ENCODE measurements at places on chromosomes 12 and 14. TPM values are rescaled to one million over a fixed set of nuclear protein-coding genes. Genes with fewer than 3 reads are reported as not detected.

Gene COCH
- 0.27 TPM for polyA plus RNA-seq

Gene KRT80
- polyA plus RNA-seq = not detected

DNA sequence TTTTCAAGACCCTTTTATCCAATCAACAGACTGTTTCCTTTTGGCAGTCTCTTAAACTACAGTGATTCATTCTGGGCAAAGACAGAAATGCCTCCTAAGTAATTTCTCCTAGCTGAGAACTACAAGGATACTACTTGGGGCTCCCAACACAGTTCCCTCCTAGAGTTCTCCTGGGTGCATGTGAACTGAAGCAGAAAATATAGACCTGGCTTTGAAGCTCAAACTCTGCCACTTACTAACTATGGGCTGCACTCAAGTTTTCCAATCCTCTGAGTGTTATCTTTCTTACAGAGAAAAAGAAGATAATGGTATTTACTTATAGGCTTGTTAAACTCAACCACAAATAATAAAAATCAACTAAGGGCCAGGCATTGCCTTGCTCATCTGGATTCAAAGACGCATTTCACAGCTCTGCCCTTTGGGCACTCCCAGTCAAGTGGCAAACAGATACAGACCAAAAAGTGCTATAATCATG is 97.6 kb downstream of the EFCAB11 start:
- DNase-seq = no peak
- no peaks in the 10 kb centered on the region for H3K27me3 ChIP-seq
- H3K36me3 ChIP-seq = no peaks in the 10 kb centered on the region
- no peaks in the 10 kb centered on the region for H3K4me1 ChIP-seq
- no peak overlapping the region for H3K27ac ChIP-seq
- H3K4me3 ChIP-seq = no peak overlapping the region

GRCh38 chr14:73567951-73568885 is 795 bp upstream of the ACOT2 start:
- no peaks in the 10 kb centered on the region for H3K27me3 ChIP-seq
- H3K4me3 ChIP-seq = peak overlapping the region; percentile 63
- DNase-seq = peak; percentile 3

DNA sequence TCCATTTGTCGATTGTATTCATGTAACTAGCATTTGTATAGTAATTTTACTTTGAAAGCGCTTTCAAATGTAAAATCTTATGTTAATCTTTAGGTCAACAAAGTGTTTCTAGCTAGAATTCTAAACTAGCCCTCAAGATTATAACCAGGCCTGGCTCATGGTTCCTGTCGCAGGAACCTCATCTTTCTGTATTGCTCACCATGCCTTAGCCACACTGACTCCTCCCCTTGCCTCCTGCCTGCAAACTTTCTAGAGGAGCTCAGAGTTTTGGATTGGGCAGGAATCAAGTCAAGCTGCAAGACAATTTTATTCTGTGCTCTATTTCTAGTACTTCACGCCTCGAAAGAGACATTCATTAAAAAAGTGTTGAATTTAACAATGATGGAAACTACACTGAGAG is 99.8 kb downstream of the TGFB3 start:
- no peak for DNase-seq
- no peaks in the 10 kb centered on the region for H3K4me1 ChIP-seq
- no peaks in the 10 kb centered on the region for H3K27me3 ChIP-seq
- no peak overlapping the region for H3K27ac ChIP-seq
- peaks cover 4% of the 10 kb centered on the region for H3K36me3 ChIP-seq

Data from CD4-positive, alpha-beta memory T cell (primary cell).